ENCODE measurements at places on chromosomes 3 and 15. TPM values are rescaled to one million over a fixed set of nuclear protein-coding genes. Genes with fewer than 3 reads are reported as not detected.

- no peak for DNase-seq
Observed at GRCh38 chr15:34470091-34470490, 32.5 kb upstream of the GOLGA8A start.

DNA sequence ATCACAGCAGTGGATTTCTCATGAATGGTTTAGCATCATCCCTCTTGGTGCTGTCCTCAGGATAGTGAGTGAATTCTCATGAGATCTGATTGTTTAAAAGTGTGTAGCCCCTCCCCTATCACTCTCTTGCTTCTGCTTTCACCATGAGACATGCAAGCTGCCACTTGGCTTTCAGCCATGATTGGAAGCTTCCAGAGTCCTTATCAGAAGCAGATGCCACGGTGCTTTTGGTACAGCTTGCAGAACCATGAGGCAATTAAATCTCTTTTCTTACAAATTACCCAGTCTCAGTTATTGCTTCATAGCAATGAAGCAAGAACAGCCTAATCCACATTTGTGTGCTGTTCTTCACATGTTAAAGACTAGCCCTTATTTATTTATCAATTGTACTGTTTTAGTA, 495.2 kb upstream of the EPHA6 start:
- no peak for DNase-seq

DNA sequence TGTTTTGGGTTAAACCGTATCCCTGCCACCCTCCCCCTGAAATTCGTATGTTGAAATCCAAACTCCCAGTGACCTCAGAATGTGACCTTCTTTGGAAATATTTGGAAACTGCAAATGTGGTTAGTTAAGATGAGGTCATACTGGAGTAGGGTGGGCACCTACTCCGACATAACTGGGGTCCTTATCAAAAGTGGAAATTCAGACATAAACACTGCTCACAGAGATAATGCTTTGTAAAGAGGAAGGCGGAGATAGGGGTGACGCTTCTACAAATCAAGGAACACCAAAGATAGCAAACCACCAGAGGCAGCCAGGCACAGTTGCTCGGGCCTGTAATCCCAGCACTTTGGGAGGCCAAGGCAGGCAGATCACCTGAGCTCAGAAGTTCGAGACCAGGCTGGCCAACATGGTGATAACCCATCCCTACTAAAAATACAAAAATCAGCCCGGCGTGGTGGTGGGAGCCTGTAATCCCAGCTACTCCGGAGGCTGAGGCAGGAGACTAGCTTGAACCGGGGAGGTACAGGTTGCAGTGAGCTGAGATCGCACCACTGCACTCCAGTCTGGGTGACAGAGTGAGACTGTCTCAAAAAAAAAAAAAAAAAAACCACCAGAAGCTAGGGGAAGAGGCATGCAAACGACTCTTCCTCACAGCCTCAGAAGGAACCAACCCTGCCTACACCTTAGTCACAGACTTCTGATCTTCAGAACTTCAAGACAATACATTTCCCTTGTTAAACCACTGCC, 51.1 kb upstream of the CHD2 start:
- DNase-seq, result no peak

GRCh38 chr3:3295586-3295985, 116.1 kb upstream of the CRBN start:
- DNase-seq, result no peak

DNA sequence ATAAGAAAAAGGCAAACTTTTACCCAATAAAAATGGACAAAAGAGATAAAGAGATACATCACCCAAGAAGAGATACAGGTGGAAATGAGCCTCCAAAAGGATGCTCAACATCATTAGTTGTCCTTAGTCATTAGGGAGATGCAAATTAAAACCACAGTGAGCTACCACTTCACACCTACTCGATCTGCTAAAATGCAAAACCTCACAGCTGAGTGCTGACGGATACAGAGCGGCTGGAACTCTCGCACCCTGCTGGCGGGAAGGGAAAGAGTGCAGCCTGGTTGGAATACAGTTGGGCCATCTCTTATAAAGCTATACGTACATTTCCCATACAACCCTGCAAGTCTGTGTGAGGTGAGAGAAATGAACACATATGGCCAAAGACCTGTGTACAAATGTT, 78.5 kb upstream of the PRR20G start:
- DNase-seq, result no peak

The CCDC54 gene
- not detected for total RNA-seq

The SAMMSON gene
- total RNA-seq, result not detected

Data from lung microvascular endothelial cell (primary cell).